Activated T-helper 1 cell treated with anti-CD3 and anti-CD28 coated beads, Interleukin-12 subunit alpha, Interleukin-12 subunit beta, Interleukin-2, Interleukin-4 antibody, amounts not matched to agents 30 ng/mL and 10 ng/mL and 1 ng/mL, durations not matched to agents 14 hours and 24 hours and 36 hours (primary cell): ENCODE measurements at places on chromosomes 11 and 22. TPM values are rescaled to one million over a fixed set of nuclear protein-coding genes. Genes with fewer than 3 reads are reported as not detected.

OR5M3 gene
- not detected in 2 replicates for total RNA-seq

MS4A8 gene
- total RNA-seq = not detected in 2 replicates

GAL3ST1 gene
- not detected in 2 replicates for total RNA-seq

MS4A12 gene
- total RNA-seq = not detected in 2 replicates

DNA sequence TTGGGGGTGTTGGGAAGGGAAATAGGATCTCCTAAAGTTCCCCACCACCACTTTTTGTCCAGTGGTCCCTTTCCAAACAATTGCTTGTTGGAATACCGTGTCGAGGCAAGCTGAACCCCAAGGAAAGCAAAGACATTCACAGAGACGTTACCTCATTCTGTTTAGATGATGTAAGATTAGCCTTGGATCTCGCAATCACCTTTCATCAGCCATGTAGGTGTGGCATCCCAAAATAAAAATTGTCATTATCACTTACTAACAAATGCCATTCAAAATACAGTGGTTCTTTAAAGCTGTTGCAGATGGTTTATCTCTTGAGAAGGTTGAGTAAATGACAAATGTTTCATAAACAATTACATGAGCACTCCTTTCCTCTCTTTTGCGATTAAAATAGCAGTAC lies 86.5 kb upstream of the SLC25A18 start:
- H3K27ac ChIP-seq = no peak overlapping the region
- no peak for DNase-seq
- H3K27me3 ChIP-seq = peaks cover 19% of the 10 kb centered on the region
- H3K4me1 ChIP-seq = no peaks in the 10 kb centered on the region

- DNase-seq = no peak
- peaks cover 6% of the 10 kb centered on the region for H3K27me3 ChIP-seq
- H3K27ac ChIP-seq = no peak overlapping the region
- H3K36me3 ChIP-seq = no peaks in the 10 kb centered on the region
- H3K4me3 ChIP-seq = no peak overlapping the region
Observed at GRCh38 chr11:110000031-110000502, 93.1 kb upstream of the ZC3H12C start.

- H3K4me1 ChIP-seq = no peaks in the 10 kb centered on the region
- DNase-seq = no peak
- H3K4me3 ChIP-seq = no peak overlapping the region
- no peaks in the 10 kb centered on the region for H3K36me3 ChIP-seq
Observed at GRCh38 chr11:120784566-120785251, 239.2 kb upstream of the TBCEL start.

- H3K36me3 ChIP-seq = no peaks in the 10 kb centered on the region
- peaks cover 20% of the 10 kb centered on the region for H3K4me1 ChIP-seq
- H3K4me3 ChIP-seq = peak overlapping the region; percentile 92
- peak overlapping the region; percentile 82 for H3K27ac ChIP-seq
- no peak for DNase-seq
Observed at GRCh38 chr11:68031144-68031464, 623 bp downstream of the NDUFS8 start.

- peaks cover 5% of the 10 kb centered on the region for H3K27me3 ChIP-seq
- H3K36me3 ChIP-seq = no peaks in the 10 kb centered on the region
- DNase-seq = no peak
- no peak overlapping the region for H3K27ac ChIP-seq
Observed at GRCh38 chr22:42321908-42322561, 51.6 kb upstream of the TCF20 start.

- peaks cover 3% of the 10 kb centered on the region for H3K27me3 ChIP-seq
- peaks cover 59% of the 10 kb centered on the region for H3K4me1 ChIP-seq
- peaks cover 12% of the 10 kb centered on the region for H3K36me3 ChIP-seq
- H3K27ac ChIP-seq = peak overlapping the region; percentile 99
- peak; percentile 21 for DNase-seq
Observed at GRCh38 chr11:117097389-117098268, 599 bp downstream of the SIK3 start.

DNA sequence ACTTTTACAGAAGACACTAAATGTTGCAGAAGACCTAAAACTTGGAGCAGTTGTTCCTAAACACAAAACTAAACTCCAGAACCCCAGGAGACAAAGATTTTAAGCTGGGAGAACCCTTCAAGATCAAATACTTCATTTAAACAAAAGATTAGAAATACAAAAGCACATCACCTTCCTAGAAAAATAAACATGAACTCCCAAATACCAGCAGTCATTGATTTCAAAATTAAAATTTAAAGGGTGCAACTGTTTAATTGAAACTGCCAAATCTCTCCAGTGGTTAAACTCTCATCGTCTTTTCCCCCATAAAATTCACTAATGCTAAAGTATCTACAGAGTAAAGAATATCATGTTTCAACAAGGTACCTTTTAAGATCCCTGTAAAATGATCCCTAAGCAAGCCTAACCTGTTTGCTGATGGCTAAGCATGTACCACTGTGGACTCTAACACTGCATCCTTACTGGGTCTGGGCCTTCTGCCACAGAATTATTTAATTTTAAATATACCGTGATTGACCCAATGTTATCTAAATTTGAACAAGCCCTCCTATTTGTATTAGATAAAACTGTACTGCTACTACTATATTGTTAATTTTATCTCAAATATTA lies 53.7 kb upstream of the CCDC34 start:
- no peaks in the 10 kb centered on the region for H3K4me1 ChIP-seq
- H3K27ac ChIP-seq = no peak overlapping the region
- no peak for DNase-seq
